ENCODE measurements at places on chromosomes 3 and 15.
A peak's percentile ranks its signal among the peaks of the same experiment; 100 is the strongest.

- H3K27ac ChIP-seq: peak overlapping the region; percentile 83
- peaks cover 6% of the 10 kb centered on the region for H3K4me1 ChIP-seq
- DNase-seq: no peak
- no peak overlapping the region for H3K4me3 ChIP-seq
- no peaks in the 10 kb centered on the region for H3K27me3 ChIP-seq
These were observed 121.9 kb upstream of the PHLDB2 start for GRCh38 chr3:111737047-111737705.

DNA sequence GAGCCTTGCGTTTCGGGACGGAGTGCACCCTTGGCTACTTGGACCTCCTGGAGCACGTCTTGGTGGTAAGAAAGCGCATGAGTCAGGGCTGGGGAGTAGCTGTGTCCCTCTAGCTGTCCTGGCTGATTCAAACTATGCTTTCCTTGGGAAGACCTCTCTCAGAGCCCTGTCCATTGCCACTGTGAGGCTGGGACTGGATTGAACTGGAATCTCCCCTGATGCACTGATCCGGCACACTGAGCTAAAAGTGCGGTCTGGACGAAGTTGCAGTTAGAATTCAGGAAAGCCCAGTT, 232.6 kb upstream of the TPM1 start:
- peaks cover 29% of the 10 kb centered on the region for H3K36me3 ChIP-seq
- no peak overlapping the region for H3K4me3 ChIP-seq
- no peak for DNase-seq

GRCh38 chr3:100032243-100032642, 82.1 kb downstream of the FILIP1L start:
- peak overlapping the region; percentile 15 for H3K27ac ChIP-seq
- H3K27me3 ChIP-seq: no peaks in the 10 kb centered on the region
- no peaks in the 10 kb centered on the region for H3K36me3 ChIP-seq

DNA sequence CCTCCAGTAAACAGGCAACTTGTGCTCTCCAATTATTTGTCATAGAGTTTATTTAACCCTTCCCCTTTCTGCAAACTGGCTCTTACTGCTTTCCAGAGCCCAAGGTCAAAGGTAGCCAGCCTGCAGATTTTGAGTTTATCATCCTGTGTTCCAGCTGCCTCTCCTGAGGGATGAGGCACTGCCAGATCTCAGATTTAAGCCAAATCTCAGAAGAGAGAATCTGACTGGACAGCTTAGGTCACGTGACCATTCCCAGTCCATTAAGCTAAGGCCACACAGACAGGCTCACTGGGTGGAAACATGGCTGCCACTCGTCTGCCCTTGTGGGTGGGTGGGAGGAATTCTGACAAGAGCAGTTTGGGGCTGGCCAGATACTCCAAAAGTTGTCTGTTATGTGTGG, 8.6 kb upstream of the SIAH2 start:
- no peak overlapping the region for H3K27ac ChIP-seq
- no peaks in the 10 kb centered on the region for H3K4me1 ChIP-seq
- DNase-seq: no peak
- H3K27me3 ChIP-seq: no peaks in the 10 kb centered on the region

DNA sequence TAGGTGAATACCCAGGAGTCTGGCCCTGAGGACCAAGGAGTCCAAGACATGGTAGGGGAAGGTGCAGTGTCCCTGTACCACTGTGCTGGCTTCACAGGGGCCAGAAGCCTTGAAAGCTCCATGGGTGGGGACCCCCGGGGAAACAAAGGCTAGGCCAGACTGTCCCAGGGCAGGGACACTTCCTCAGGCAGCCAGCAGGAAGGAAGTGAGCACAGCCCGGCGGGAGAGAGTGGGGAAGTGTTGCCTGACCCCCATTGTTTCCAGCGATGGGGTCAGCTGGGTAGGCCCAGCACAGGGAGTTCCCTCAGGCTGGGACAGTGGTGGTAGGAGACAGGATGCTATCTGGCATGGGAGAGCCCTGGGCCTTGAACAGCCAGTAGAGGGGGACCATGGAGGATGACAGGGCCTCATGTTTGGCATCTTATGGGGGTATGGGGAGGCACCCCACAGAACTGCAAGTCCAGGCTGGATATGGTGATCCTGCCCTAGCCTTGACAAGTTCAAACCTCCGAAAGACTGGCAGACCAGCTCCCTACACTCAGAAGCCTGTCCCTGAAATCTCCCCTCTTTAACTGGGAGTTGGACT, 1.2 kb upstream of the HYAL2 start:
- peak overlapping the region; percentile 90 for H3K27ac ChIP-seq
- no peaks in the 10 kb centered on the region for H3K27me3 ChIP-seq
- H3K36me3 ChIP-seq: no peaks in the 10 kb centered on the region
- DNase-seq: no peak
- H3K4me1 ChIP-seq: peaks cover 91% of the 10 kb centered on the region
- no peak overlapping the region for H3K4me3 ChIP-seq

- no peaks in the 10 kb centered on the region for H3K36me3 ChIP-seq
- H3K4me1 ChIP-seq: no peaks in the 10 kb centered on the region
- no peak for DNase-seq
- no peaks in the 10 kb centered on the region for H3K27me3 ChIP-seq
- no peak overlapping the region for H3K27ac ChIP-seq
These were observed 266.2 kb downstream of the ZNF385D start for GRCh38 chr3:21484828-21485144.

GRCh38 chr3:111335512-111336303, 206.3 kb upstream of the CD96 start:
- H3K27me3 ChIP-seq: no peaks in the 10 kb centered on the region
- no peak for DNase-seq
- no peak overlapping the region for H3K4me3 ChIP-seq

DNA sequence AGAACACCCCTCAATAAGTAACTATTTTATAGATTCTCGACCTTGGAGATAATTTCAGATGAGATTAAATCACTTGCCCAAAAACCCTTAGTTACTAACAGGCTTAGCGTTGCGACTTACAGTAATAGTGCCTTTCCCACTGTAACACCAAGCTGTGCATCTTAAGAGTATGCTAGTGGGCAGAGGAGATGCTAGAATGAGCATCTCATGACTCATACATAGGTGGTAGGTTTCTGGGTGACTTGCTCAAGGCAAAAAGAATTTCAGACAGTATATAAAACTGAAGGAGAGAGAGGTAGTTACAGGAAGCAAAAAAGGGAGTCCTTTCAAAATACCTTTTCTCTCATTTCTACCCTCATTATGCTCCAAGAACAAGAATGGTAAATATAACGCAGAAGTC, 3.9 kb downstream of the KATNBL1 start:
- H3K27ac ChIP-seq: no peak overlapping the region
- no peaks in the 10 kb centered on the region for H3K27me3 ChIP-seq
- no peak overlapping the region for H3K4me3 ChIP-seq
- peaks cover 9% of the 10 kb centered on the region for H3K4me1 ChIP-seq

- H3K4me3 ChIP-seq: no peak overlapping the region
- no peaks in the 10 kb centered on the region for H3K27me3 ChIP-seq
- H3K36me3 ChIP-seq: no peaks in the 10 kb centered on the region
- H3K4me1 ChIP-seq: peaks cover 48% of the 10 kb centered on the region
- DNase-seq: no peak
These were observed 31.7 kb downstream of the BHLHE40 start for GRCh38 chr3:5010706-5011554.

DNA sequence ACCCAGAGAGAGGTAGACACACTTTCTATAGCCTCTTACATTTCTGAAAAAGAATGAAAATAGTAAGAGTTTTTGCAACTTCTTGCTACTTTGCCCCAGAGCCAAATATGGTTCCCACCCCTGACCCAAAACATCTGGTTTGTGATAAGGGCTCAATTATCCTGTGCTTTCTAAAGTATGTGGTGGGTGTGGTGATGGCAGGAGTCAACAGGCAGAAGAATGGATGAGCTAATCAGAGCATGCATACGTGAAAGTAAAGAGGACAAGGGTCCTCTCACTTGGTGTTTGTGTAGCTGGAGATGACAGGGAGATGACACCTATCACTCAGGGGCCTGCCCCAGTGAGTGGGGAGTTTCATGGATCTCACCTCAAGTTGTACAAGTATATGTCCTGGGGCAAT, 19.1 kb downstream of the KBTBD8 start:
- no peaks in the 10 kb centered on the region for H3K36me3 ChIP-seq
- no peak overlapping the region for H3K27ac ChIP-seq
- no peaks in the 10 kb centered on the region for H3K4me1 ChIP-seq

DNA sequence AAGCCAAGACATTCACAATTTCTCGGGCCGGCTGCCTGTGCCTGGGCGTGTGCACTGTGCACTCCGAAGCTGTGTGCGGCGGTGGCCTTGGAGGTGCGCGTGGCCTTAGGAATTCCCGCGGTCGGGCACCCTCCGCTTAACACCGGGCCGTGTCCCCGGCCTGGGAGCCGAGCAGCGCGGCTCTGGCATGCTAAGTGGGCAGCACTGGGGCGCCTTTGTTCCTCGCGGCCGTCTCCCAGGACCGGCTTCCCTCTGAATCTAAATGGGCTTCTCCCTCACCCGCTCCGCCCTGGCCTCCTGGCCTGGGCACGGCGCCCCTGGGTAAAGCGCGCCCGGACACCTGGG, 498 bp upstream of the ARNT2 start:
- H3K27ac ChIP-seq: no peak overlapping the region
- no peaks in the 10 kb centered on the region for H3K36me3 ChIP-seq
- no peak for DNase-seq
- peak overlapping the region; percentile 56 for H3K4me3 ChIP-seq
- no peaks in the 10 kb centered on the region for H3K27me3 ChIP-seq

DNA sequence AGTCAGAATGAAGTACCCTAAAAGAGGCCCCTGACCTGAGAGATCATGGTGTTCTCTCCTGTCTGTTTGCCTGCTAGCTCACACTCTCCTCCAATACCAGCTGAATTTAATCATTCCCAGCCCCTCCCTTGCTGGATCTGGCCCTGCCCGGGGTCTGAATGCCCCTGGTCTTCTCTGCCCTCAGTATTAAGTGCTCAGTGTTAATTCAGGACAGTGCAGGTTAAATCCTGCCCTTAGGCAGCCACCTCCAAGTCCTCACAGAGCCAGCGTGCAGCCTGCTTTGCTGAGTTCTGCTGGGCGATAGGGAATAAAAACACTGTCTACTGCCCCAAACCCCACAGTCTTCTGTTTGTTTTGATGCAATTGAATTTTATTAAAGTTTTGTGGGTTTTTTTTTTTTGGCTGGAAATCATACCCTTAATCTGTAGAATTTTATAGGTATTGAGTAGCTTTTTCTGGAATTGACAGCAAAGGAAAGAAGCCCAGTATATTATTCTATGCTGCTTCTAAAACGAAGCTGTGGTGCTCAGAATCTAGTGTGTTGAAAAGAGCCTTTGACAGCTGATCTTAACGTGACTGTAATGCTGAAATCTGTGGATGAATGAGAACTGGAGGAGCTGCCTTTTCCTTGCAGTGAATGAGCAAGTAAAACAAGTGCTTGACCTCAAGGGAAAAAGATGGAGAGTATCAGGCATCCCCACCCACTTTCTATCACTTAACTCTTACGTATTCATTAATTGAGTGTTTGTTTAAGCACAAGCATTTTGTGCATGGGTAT, 12.3 kb upstream of the BDH1 start:
- H3K27me3 ChIP-seq: no peaks in the 10 kb centered on the region
- no peak for DNase-seq
- H3K27ac ChIP-seq: no peak overlapping the region
- H3K36me3 ChIP-seq: no peaks in the 10 kb centered on the region

DNA sequence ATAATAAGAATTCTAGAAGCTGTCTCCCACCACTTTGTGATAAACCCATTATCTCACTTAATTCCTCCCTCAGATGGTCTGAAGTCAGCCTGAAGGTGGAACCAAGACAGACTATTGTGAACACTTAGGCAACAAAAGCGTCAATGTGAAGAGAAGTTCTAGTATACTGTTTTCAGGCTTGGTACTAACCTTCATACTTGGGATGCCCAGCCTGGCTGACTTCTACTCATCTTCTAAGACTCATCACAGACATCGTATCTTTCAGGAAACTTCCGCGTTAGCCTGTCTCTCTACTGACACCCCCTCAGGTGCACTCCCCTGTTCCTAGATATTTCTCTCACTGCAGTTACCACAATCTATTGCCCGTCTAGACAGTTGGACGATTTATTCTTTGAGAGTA, 201.2 kb downstream of the SATB1 start:
- no peak for DNase-seq
- H3K4me1 ChIP-seq: no peaks in the 10 kb centered on the region
- no peak overlapping the region for H3K4me3 ChIP-seq
- no peaks in the 10 kb centered on the region for H3K36me3 ChIP-seq
- H3K27ac ChIP-seq: no peak overlapping the region

DNA sequence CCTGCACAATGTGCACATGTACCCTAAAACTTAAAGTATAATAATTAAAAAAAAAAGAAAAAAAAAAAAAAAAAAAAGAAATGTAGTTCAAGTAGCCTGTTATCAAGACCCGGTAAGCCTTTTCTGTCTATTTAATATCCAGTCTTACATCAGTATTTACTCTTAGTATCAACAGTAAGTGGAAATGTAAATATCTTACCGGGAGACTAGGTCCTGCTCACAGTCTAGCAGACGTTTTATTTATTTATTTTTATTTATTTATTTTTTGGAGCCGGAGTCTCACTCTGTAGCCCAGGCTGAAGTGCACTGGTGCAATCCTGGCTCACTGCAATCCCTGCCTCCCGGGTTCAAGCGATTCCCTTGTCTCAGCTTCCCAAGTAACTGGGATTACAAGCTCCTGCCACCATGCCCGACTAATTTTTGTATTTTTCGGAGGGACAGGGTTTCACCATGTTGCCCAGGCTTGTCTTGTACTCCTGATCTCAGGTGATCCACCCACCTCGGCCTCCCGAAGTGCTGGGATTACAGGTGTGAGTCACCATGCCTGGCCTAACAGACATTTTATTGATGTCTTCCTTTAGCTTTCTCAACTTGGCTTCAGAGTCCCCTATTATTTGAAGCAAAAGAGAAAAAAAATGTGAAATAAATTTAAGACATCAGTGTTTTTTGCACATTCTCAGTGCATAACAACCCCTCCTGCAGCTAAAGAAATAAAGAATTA, 19.9 kb downstream of the C2CD4B start:
- H3K4me3 ChIP-seq: no peak overlapping the region
- DNase-seq: no peak
- no peaks in the 10 kb centered on the region for H3K27me3 ChIP-seq
- H3K4me1 ChIP-seq: no peaks in the 10 kb centered on the region

DNA sequence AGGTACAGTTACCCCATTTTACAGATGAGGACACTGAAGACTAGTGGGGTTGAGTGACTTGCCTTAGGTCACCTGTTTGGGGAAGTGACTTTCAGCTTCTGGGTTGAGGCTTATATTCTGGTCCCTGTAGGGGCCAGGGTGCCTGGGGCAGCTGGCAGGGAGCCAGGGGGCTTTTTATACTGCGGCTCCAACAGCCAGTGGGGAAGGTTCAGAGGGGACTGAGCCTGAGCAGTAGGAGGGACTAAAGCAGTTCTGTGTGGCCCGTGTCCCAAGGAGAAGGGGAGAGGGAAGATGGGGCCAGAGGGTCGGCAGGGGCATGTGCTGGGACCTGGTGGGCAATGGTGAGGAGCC, 37.7 kb downstream of the SLC6A6 start:
- no peaks in the 10 kb centered on the region for H3K36me3 ChIP-seq
- H3K4me3 ChIP-seq: no peak overlapping the region
- no peak for DNase-seq
- no peak overlapping the region for H3K27ac ChIP-seq
- no peaks in the 10 kb centered on the region for H3K27me3 ChIP-seq

- H3K4me3 ChIP-seq: no peak overlapping the region
- no peaks in the 10 kb centered on the region for H3K36me3 ChIP-seq
- DNase-seq: no peak
- H3K27ac ChIP-seq: no peak overlapping the region
These were observed 105.0 kb upstream of the GAP43 start for GRCh38 chr3:115518100-115518852.
